ENCODE measurements at places on chromosomes 3 and 15.

- DNase-seq = no peak
These were observed 897.2 kb upstream of the ARPP21 start for GRCh38 chr3:34742151-34742550.

DNA sequence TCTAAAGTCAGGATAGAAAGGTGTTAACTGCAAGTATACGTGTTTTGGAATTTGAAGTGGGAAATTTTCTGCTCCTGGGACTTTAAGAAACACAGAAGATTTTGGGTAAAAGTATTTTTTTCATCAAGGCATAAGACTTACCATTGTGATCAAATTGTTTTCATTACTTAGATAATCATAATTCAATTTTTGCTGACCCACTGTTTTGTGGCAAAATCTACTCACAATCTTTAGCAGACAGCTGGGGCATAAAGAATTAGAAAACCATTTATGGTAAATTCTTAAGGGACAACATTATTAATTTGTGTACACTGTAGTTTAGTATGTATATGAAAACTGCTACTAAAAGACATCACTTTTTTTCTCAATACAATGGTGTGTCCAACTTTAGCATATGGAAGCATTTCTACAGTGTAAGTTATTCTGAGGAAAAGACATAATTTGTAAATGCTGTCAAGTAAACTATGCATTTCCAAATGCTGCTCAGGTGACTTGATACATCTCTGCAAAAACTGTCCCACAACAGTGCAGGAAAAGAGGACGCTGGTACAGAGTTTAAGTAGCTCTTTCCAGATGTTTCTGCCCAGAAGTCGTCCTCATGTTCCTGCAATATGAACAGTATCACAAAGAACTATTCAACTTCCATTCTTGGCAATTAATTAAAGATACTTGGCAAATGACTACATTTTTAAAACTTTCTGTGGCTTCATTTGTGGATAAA is 52.3 kb downstream of the THSD4 start:
- DNase-seq = no peak

DNA sequence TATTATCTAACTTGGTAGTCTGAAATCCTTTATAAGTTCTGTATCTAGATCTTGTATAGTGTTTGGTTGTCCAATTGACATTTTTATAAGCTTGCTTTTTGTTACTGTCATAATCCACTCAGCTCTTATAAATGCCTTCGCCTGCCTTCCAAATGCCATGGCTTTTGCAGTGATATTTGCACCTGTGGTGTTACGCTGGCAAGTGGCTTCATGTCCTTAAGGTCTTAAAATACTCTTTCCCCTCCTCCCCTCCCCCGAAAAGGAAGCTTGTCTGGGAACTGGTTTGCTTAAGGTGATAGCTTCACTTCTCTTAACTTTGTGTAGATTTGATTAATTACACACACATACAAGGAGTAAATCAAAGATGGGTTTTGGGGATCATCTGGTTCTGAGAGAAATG is 62.0 kb downstream of the ABHD2 start:
- DNase-seq = no peak

DNA sequence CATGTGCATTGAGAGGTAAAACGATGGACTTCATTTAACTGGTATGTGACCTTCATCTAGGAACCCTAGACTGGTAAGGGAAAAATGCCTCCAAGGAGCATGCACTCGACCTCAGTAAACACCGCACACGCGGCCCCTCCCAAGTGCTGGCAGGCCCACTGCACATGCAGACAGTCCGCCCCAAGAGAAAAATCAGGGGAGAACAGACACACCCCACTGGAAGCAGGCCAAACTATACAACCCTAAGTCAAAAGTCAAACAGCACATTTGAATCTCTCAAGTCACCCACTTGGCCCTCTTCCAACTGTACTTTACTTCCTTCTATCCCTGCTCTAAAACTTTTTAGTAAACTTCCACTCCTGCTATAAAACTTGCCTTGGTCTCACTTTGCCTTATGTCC is 250.1 kb upstream of the HES1 start:
- no peak for DNase-seq

GRCh38 chr3:187918081-187918644 is 172.9 kb upstream of the BCL6 start:
- no peak for DNase-seq

- DNase-seq = no peak
These were observed 86.0 kb downstream of the LRRK1 start for GRCh38 chr15:101004986-101005747.

DNA sequence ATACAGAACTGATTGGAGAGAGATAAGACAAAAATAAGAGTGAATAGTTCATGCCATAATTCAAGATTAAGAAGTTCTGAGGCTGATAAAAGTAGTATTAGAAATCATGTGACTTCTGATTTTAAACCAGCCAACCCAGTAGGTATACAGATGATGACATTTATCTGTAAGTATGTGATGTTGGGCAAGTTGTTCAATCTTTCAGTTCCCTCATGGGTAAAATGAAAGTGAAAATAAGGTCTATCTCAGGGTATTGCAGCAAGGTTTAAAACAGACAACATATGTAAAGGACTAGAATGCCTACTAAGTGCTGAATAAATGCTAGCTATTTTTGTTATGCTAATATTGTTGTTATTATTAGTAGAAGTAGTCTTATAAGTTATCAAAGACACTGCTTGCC is 1055.7 kb downstream of the NAALADL2 start:
- no peak for DNase-seq

GRCh38 chr15:38128341-38128781 is 124.3 kb upstream of the SPRED1 start:
- no peak for DNase-seq

GRCh38 chr3:49899815-49900214 is 3.9 kb downstream of the MST1R start:
- no peak for DNase-seq
